ENCODE measurements at places on chromosomes 6 and 20.

- no peak for DNase-seq
Measured at GRCh38 chr6:138129190-138129589, 22.0 kb upstream of the PERP start.

DNA sequence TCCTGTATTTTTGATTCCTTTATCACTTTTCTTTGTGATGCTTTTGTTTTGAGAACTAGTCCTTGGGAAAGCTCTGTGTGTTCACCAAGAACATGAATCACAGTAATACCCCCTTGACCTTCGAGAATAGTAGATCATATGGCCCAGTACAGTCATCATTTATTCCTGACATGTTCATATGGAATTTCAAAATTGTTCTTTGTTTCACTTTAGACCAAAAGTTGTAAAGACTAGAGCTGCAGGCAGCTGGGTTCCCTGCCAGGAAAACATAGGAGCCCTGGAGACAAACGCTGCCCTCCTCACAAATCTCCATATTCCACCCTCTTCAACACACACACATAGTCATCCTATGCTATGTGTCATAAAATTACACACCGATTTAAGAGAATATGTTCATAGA, 621.2 kb upstream of the EYS start:
- no peak for DNase-seq

DNA sequence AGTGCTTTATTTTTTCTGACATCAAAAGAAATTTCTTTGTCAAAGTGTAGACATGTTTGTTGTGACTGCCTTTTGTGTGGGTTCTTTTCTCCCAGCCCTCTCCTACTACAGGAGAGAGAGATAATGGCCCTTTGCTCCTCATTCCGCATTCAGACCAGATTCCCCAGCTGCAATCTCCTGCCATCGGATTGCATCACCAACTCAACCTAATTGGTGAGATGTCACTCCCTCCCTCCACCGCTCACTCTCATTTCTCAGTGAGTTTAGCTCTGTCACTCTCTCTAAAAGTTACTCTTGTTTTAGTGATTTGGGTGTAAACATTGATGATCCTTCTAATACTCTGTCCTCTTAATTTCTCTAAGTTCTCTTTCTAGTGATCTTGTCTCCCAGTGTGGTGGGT, 22.7 kb downstream of the UTRN start:
- DNase-seq = no peak

DNA sequence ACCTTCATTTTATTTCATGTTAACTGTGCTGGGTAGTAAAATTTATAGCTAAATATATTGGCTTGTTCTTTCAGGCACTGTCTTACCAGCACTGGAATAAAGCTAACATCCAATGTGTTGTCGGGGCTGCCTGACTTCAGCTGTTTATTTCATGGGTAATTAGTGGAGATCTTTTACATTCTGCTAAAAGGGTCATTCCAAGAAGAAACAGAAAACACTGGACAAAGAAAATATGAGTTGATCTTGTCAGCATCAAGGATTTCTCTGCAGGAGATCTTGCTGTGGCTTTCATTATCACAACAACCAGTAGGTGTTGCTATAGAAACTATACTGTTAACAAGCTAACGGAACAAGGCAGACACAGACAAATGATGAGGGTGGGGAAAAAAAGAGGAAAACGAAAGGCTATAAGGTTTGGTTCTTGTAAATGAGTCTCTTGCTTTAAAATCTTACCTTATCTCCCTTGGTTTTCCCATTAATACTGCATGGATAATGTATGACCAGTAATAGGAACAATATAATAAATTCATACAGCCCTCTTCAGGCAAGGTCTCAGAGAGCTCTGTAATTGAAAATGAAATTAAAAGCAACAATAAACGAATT, 206.8 kb downstream of the SIM1 start:
- DNase-seq = no peak

DNA sequence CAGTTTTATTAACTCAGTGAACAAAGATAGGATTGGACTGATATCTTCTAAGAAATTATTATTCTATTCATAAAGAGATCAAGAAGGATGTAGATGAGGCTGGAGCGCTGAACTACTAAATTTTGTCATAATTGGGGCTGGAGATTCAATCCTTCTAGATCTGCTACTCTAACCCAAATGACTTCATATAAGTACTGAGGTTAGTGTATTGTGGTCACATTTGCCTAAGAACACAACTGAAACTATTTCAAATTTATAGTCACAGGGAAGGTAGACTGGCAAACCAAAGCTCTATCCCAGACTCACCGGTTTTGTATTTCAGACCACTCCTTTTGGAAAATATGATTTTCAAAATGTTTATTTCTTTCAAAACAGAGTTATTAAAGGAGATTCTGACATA, 96.7 kb downstream of the BMP5 start:
- DNase-seq = no peak

- no peak for DNase-seq
Measured at GRCh38 chr20:25273046-25273445, 25.2 kb downstream of the PYGB start.

- DNase-seq = no peak
Measured at GRCh38 chr20:42150230-42150629, 532.1 kb upstream of the CHD6 start.

DNA sequence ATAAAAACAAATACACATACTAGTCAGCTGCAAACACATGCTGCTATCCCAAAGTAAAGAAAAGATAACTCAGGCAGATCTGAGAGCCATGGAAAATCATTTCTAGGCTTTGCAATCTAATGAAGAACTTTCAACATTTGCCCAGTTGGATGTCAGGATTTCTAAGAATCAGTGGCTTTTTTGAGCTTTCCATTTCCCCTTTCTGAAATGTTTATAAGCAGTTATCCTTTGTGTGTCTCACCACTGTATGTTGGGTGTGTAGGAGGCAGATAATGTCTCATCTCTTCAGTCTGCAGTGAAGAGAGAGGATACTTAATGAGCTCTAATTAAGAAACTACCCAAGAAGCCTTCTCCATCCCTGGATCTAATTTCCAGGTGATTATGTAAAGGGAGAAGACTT, 43.6 kb downstream of the RGS17 start:
- no peak for DNase-seq

DNA sequence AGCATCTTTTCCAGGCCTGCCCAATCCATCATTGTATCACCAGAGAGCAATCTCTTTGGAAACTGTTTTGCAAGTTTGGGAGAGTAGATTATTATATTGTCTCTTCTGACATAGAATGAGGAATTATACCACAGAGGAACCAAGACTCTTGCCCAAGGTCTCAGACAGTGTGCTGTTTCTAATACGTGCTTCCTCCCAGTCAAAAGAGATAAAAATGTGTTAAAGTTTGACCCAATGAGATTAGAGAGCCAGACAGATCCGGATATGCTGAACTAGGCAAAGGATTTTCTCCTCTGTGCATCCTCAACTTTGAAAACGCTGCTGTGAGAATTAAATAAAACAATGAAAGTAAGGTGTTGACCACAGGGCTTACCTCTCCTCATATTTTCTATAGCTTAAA, 18.6 kb upstream of the NT5E start:
- DNase-seq = no peak

DNA sequence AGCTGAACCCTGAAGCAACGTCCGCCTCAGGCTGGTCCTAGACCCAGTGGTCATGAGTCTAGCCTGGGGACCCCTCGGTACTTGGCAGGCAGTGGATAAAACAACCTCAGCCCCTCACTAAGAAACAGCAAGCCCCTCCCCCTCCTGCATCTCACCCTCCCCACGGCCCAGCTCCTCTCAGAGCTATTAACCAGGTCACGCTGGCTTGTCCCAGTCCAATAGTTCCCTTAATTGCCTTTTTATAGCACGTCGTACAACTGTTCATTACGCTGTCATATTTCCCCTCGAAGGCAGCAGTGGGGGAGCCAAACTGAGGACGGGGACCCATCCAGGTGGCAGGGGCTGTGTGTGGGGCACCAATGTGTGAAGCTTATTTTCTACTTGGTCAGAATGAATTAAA, 8.6 kb upstream of the SLC32A1 start:
- DNase-seq = no peak

GRCh38 chr6:15621203-15622044, 41.4 kb downstream of the DTNBP1 start:
- no peak for DNase-seq

- no peak for DNase-seq
Measured at GRCh38 chr6:105746509-105746908, 339.6 kb upstream of the PRDM1 start.
